ENCODE measurements at places on chromosomes 4 and X.

GRCh38 chr4:113591982-113592381, 169.6 kb downstream of the CAMK2D start:
- no peak for DNase-seq

DNA sequence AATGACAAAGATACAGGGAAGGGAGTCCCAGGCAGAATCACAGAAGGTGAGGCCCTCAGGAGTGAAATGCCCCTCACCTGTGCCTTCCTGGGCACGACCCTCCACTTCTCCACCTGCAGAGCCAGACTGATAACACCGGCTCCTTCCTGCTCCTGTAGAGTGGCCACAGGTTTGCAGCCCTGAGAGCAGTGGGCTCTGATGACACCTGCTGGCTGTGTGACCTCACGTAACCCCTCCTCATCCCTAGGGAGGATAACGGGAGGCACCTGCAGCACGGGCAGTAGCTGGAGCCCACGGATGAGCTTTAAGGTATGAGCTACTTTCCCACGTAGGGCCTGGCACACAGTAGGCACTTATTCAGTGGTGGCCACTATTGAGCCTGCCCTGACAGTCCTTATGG, 25.5 kb upstream of the MAN2B2 start:
- no peak for DNase-seq

DNA sequence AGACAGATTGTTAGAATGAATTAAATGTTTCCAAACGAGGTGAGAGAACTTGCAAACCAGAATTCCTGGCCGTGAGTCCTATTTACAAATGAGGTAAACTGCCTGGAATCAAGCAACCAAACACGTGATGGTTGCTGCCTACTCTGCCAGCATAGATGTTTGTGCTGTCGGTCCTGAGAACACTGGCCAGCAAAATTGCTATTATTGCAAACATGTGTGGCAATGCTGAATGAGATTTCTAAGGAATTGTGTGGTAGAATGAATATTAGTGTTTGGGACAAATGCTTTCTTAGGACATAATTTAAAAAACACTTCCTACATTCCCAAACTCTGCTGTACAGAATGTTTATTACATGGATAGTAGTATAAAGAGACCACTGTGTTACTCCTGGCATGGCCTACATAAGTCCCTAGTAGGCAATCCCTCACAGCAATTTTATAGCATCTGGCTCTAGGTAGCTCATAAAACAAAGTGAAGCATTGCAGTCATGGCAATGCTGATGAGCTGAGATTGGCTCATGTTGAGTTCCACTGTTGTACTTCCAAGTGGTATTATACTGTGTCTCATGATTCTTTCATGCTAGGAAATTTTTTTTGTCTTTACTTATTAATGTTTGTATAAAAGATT, 605.2 kb upstream of the EPHA5 start:
- DNase-seq: no peak

GRCh38 chr4:2105559-2105958, 46.4 kb downstream of the NAT8L start:
- no peak for DNase-seq

DNA sequence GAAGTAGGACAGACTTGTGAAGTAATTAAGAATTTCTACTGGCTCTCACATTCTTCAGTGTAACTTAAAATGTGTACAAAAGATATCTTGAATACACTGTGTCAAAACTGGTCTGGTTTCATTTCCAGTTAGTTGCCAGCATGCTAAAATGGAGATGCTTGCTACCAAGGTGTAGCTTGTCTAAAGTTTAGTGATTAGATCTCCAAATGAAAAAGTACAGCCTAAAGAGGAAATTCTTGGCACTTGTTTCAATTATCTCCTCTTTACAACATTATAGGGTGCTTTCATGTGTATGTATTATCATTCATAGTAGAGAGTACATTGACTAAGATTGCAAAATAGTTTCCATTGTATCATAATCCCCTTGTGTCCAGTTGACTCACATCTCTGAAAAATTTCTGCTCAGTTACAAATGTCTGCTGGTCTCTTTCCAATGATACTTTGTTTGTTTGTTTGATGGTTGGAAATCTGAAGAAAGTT, 97.3 kb upstream of the SPRY1 start:
- no peak for DNase-seq

DNA sequence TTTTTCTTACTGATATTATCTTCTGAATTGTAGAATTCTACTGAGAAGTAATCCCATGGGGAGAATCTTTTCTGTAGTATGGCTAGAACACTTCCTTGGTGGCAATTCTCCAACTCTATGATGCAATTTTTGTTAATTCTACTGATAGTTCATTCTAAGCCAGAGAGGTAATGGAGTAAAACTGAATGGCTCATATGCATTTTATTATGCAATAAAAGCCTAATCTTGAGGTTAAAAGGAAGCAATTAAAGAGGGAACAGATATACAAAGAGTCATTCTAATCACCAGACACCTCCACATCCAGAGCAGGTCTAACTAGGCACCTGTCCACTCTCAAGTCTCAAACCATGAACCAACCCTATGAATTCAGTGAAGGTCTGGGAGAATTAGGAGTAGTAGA, 9.7 kb downstream of the RAP2C start:
- no peak for DNase-seq

DNA sequence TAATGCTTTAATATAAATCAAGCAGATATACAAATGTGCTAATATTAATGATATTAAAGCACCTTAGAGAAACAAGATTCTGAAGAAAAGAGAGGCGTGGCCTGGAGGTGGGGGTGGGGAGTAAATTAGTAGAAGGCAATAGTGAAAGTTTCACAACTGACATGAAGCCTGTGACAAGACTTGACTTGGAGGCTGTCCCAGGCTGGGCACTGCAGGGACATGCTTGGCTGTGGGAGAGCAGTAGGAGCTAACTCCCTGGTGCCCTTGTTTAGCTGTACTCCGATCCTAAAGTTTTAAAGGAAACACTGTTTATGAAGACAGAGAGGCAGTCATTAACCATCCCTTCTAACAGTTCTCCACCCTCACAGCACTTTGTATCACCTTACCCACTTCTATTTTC, 239.0 kb upstream of the MAB21L2 start:
- DNase-seq: no peak

GRCh38 chr4:177201614-177202013, 108.1 kb upstream of the NEIL3 start:
- no peak for DNase-seq

DNA sequence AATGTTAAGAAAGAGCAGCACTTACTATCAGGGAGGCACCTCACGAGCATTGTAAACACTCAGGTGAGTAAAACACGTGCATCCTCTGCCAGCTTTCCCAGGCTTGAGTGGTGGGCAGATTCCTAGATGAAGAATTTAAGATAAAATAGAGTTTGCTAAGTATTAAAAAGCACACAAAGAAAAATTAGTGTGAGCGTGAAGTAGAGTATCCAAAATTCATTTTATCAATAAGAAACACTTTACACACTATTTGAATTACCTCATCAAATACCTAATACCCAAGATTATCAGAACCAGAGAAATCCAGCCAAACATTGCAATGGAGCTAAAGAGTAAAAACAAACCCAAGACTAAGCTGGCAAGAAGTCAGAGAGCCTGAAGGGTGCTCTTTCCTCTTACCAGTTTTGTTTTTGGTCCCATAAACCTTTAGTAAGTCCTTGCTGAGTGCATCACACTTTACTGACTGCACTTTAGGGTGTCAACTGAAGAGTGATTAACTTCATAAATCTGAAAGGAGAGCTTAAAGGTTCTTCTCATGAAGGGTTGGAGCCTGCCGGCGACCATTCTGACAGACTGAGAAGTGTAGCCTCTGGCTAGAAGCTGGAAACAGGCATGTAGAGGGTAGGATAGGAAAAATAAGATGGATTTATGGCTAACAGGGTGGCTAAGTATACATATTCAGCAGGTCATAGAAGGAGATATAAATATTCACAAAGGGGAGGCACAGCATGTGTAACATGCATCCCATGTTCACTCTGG, 151.1 kb downstream of the SLC7A11 start:
- no peak for DNase-seq

- no peak for DNase-seq
Observed at GRCh38 chr4:83865417-83866150, 329.7 kb downstream of the GPAT3 start.

- no peak for DNase-seq
Observed at GRCh38 chr4:65033899-65034298, 624.6 kb upstream of the TECRL start.

GRCh38 chr4:21722157-21722839, 226.3 kb downstream of the KCNIP4 start:
- DNase-seq: no peak

DNA sequence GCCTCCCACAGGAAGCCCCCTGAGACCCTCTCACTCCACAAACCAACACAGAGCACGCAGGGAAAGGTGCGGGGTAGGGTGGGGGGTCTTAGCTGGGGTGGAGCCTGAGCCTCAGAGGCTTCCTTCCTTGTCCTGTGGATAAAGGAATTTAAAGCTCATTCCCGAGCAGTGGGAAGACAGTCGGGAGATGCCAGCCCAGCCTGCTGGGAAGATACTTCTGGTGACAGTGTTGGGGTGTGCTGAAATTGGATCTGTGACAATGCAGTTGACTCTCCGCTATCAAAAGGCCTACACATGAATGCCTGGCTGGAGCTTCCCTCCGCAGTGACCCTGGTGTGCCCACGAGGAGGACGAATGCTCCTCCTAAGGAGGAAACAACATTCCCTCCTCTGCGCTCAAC, 45.5 kb downstream of the JAKMIP1 start:
- no peak for DNase-seq

GRCh38 chrX:130079824-130080406, 30.4 kb downstream of the ELF4 start:
- DNase-seq: no peak

- DNase-seq: no peak
Observed at GRCh38 chr4:3066836-3067400, 7.4 kb downstream of the HTT-AS start.

DNA sequence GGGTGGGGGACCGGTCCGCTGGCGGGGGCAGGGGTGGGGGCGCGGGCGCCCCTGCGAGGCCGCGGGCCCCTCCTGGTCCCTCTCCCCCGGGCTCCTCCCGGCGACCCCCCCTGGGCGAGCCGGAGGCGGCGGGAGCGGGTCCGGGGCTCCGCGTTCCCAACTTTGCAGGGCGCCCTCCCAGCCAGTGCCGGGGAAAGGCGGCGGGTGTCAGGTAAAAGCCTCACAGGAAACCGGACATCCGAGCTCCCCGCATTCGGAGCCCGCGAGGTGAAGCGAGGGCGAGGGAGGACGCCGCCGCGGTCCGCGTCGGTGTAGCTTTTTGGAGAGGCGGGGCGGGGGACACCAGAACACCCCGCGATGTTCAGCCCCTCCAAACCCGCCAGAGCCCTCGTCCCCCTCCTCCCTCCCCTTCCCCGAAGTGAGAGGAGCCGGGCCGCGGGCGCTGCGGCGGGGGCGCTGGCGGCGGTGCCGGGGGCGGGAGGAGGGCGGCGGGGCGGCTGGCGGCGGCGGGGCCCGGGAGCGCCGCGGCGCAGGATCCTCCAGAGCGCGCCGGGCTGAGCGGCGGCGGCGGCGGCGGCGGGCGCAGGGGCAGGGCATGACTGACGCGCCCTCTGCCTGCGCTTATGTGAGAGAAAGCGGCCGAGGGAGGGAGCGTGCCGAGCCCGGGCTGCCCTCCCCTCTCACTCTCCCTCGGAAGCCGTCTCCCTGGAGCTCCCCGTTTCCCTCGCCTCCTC, at the start of gene VEGFC:
TSS of gene VEGFC (minus strand) at position 597 of the 734 bp plus-strand sequence. CDS start 611 bp downstream, outside the sequence.
- no peak for DNase-seq

GRCh38 chr4:62399242-62399641, 1199.1 kb downstream of the ADGRL3 start:
- DNase-seq: no peak

DNA sequence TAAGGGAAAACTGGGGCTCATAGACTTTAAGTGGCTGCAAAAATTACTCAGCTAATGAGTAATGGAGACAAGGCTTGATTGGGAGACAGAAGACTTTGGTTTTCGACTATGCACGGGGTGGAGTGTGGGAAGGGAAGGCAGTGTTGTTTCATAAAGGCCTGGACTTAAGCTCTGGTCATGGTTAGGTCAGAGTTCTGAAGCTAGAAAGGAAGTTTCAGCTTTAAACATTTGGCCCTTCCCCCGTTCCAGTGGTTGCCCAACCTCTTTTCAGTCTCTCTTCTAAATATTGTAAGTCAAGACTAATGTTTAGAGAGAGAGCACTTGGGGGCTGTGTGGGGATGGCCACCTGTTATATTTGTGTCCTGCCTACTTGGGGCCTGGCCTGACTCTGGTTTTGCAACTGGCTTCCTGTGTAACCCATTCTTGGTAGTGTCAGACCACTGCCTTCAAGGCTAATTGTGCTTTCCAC, 21.0 kb downstream of the MSN start:
- no peak for DNase-seq

GRCh38 chr4:136841526-136841925, 690.8 kb downstream of the PCDH18 start:
- DNase-seq: no peak

GRCh38 chr4:13918110-13918509, 290.6 kb upstream of the BOD1L1 start:
- DNase-seq: no peak

DNA sequence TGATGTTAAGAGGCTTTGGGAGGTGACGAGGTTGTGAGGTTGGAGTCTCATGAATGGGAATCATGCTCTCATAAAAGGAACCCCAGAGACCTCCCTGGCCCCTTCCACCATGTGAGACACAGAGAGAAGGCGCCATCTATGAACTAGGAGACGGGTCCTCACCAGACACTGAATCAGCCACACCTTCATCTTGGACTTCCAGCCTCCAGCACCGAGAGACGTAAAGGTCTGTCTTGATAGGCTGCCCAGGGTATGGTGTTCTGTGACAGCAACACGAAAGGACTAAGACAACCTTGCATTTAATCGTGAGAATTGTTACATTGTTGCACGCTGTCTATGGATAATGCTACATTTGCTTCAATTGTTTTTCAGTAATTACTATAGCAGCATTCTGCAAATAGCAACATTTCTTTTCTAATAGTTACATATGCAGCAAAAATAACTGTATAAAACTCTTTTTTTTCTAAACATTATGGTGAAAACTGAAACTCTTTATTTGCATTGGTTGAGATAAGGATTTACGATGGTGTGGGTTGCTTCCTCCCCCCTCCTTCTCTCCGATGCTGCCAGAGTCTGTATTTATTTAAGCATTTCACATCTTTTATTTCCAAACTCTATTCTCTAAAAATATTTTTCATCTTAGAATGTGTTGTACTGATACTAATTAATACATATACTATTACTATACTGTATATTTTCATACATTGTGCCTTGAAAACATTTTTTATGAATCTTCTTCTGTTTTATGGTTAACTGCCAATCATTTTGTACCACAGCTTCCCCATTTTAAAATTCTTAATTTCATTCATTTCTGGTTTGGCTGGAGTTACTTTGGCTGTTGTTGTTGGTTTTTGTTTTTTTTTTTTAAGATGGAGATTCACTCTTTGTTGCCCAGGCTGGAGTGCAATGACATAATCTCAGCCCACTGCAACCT, 26.4 kb upstream of the AKAP17A start:
- no peak for DNase-seq
